ENCODE measurements at places on chromosomes 7 and 10.

- DNase-seq: no peak
Measured at GRCh38 chr10:98119891-98120290, 14.6 kb upstream of the R3HCC1L start.

DNA sequence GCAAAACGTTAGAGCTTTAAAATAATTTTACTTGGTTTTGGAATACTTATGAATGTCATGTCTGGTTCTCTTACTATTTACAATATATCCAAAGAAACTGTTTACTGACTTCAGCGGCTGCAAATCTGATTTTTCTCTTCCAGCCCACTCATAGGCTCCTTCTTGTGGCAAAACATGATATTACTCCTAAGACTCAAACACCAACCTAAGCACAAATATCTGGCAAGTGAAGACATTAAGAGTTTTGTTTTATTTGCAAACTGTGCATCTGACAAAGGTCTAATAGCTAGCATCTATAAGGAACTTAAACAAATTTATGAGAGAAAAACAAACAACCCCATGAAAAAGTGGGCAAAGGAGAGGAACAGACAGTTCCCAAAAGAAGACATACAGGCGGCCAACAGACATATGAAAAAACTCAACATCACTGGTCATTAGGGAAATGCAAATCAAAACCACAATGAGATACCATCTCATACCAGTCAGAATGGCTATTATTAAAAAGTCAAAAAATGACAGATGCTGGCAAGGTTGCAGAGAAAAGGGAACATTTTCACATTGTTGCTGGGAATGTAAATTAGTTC, 20.3 kb upstream of the GJC3 start:
- no peak for DNase-seq

- no peak for DNase-seq
Measured at GRCh38 chr7:29892231-29892630, 85.9 kb downstream of the WIPF3 start.

DNA sequence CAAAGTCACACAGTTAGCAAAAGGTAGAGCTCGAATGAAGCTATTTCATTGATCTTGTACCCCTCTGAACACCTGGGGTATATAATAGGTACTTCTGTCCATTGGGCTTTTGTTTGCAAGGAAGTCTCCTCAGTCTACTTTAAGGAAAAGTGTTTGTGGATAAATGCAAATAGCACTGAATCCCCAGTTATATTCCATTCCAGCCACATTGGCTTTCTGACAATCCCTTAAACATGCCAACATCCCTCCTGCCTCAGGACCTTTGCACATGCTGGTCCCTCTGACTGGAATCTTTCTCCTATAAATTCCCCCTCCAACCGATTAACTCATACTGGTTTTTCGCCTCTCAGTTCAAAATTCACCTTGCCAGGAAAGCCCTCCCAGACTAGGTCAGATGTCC, 17.1 kb downstream of the DUSP5 start:
- no peak for DNase-seq

DNA sequence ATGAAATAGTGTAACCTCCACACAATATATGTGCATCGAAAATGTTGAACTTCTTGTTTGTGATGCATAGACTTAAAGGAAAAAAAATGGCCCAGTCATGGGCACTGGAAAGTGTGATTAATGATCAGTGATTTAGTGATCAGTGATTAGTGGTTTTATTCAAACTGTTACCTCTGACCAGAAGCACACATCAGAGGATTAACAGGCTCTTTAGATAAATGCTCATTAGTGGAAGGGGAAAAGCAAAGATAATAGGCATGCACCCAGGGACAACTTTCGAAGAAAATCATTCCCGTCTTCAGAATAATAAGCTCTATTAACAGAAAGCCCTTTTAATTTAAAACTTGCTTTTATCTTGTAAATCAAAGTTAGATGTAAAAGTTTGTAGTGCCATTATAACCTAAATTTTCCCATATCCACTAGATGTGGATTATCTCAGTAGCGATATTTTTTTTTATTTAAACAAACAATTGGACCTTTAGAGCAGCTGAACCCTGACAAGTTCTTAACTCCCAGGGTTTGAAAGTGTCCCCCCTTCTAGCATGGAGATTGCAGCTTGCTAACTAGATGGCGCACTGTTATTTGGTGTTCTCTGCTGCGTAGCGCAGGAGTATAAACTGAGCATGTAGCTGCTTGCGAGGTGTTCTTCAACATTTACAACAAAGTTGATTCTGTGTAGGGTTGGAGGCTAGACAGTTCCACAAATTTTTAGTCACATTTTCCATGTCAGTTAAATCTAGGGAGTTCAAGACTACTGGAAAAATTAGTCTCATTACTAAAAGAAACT, at the start of gene CREB5:
Gene CREB5, plus strand, starts transcription at position 643 of the 787 bp plus-strand sequence. CDS start 397 bp downstream, outside the sequence.
- DNase-seq: no peak

DNA sequence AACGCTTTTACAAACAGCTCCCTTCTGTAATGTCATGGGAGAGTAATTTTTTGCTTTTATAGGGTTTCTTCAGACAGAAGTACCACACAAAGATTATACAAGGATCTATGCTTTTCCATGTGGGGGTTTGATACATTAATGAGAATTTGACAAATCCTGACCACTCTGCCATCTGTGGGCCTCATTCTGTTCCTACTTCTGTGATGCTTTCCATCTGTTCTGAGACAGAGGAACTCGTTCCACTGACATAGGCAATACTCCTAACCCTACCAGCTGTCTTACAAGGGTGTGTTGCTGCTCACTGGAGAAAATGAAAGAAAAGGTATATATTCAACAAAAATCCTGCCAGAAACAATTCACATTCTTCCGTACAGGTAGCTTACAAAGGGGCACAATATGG, 59.4 kb upstream of the NAMPT start:
- DNase-seq: no peak

DNA sequence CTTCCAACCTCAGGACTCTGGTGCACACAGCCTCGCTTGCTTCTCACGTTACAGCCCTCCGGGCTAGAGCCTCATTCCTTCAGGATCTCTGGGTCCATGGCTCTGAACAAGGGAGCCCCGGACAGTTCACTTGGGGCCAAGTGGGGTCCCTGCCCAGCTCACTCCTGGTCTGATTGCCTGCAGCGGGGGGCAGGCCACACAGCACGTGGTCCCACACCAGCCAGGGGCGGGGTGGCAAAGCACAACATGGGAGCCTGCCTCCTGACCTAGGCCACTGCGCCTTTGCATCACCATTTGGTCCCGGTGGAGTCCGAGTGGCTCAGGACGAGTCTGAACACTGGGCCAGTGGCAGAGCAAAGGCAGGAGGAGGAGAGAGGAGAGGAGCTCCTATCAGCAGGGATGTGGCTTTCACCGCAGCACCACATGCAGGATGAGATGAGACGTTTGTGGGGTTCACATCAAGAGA, 13.4 kb upstream of the CRYGN start:
- no peak for DNase-seq

DNA sequence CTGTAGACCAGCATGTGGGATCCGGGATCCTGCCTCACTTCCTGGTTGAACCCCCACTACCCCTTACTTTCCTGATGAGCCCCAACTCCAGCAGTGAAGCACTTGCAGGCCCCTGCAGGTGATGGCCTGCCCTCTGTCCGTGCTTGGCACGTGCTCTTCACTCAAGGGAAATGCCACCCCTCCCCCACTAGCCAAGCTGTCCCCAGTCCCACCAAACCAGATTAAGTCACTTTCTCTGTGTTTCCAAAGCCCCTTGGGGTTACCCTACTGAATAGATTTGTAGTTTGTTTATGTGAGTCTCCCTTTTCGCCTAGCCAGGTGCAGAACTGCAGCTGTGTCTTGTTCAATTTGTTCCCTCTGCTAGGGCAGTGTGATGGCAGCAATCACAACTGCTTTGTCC, 121.7 kb downstream of the WDFY4 start:
- no peak for DNase-seq

GRCh38 chr7:108442039-108442568, 14.1 kb downstream of the NRCAM start:
- no peak for DNase-seq

GRCh38 chr7:23298141-23298881, 828 bp upstream of the MALSU1 start:
- DNase-seq: no peak

DNA sequence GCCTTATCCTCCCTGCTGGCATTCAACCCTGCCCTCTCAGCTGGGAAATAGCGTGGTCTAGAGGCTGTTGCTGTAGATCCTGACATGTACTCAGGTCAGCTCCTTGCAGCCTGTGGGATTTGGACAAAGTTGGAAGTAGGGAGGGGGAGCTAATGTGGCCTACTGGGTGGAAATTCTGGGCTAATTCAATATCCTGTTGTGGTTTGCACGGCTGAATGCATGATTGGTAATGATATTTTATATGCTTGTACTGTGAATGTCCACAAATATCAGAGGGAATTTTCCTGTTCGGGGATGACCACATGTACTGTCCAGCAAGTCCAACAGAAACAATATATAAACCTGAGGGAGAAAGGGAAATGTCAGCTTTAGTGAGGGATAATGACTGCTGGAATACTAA, 22.1 kb upstream of the NPVF start:
- no peak for DNase-seq

DNA sequence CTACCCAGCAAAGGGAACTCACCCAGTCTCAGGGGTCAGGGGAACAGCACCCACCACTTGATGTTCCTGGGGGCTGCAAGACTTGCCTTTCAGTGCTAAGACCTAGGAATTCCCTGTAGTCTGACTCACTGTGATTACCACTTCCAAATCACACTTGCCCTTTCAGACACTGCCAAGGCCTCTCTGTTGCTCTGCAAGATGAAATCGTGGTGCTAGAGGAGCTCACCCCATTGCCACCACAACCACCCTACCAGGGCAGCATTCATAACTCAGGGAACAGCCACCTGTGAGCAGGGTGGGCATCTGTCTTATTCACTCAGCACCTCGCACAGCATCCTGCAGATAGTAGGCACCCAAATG, 36.5 kb downstream of the XPNPEP1 start:
- no peak for DNase-seq

- DNase-seq: no peak
Measured at GRCh38 chr7:997404-998395, 14.7 kb downstream of the CYP2W1 start.

DNA sequence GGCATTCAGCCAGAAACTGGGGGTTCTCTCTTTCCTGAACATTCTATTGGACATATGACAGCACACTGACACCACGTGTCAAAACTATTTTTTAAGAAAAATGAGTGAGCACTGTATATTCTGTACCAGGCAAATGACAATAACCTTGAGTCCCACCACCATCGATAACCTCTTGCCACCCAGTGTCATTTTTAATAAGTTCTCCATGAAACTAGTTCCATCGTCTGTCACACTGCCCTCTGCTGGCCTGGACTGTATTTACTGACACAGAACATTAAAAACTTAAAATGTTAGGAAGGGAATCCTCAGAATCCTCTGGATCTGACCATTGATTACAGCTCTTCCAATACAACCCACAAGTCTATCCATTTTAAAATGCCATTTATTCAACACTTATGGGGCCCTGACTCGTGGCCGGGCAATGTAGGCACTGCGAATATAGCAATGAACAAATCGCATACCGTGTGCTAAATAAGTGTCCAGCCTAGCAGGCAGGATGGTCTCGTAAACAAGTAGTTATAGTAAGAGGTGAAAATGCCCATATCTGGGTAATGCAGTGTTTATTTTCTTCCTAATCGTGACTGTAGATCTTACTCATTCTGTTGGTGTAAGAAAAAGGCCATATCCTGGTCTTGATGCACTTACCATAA, 35.9 kb upstream of the CACNB2 start:
- DNase-seq: no peak

- no peak for DNase-seq
Measured at GRCh38 chr7:112634107-112634506, 153.3 kb downstream of the LSMEM1 start.

GRCh38 chr7:132519936-132520335, 56.3 kb downstream of the PLXNA4 start:
- no peak for DNase-seq

- no peak for DNase-seq
Measured at GRCh38 chr7:5523052-5523711, 99.5 kb upstream of the TNRC18 start.

DNA sequence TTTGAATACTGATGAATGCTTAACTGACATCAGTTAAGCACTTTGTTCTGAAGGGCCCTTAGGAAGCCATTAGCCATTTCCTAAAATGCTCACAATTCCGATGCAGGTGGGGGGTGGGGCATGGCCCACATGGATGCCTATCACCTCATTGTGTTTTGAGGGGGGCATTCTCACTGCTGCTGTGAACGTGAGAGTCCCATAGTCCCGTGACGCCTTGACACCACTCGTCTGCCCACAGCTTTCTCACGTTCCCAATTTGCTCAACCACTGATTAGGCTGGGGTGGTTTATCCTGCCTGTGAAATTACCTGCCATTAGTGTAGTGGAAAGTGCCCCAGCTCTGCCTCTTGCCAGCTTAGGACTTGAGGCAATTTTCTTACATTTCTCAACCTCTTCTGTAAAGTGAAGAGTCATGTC, 31.9 kb downstream of the DUSP5 start:
- DNase-seq: no peak

- DNase-seq: no peak
Measured at GRCh38 chr7:46554688-46555422, 633.8 kb upstream of the IGFBP3 start.

- no peak for DNase-seq
Measured at GRCh38 chr10:99532687-99533495, at the start of gene NKX2-3. Gene NKX2-3, plus strand, starts transcription at chr10:99532942. Its CDS starts 190 bp downstream, at chr10:99533132.

GRCh38 chr7:152341039-152341913, 94.5 kb downstream of the KMT2C start:
- no peak for DNase-seq

DNA sequence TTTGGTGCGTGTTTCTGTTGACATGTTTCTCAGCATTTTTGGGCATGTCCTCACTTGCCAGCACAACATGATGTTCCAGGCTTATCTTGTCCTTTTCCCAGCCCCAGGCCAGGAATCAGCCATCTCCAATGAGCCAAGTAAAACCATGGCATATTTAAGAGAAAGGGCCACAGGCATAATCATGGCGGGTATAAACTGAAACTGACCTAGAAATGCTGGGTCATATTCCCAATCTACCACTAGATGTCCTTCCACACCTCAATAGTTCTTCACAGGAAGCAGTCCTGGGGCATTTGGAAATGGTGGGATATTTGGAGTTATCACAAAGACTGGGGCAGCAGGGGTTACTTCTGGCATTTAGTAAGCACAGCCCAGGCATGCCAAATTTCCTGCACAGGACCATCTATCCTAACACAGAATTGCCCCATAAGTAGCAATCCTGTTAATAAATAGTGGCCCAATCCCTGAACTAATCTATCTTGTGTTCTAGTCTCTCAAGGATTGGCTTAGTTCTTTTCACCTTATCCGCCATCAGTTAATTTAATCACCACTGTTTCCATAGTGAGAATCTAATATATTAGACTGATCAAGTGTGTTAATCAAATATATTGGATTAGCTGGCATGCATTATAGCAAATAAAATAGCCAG, 101.6 kb downstream of the NPSR1 start:
- no peak for DNase-seq

DNA sequence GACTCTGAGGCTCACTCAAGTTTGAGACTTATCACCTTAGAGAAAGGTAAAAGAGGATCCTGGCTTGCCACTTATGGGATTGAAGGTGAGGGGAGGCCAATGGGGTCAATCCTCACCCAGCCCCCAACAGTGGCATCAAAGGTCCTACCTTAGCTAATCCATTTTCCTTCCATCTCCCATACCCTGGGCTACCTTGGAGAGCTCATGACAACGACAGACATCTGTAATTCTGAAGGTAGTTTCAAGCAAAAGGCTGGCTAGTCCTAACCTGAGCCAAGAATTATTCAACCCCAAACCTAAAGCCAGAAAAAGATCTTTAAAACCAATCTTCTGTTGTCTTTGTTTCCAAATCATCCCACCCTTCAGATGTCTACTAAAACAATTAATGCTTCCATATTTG, 179.2 kb upstream of the GHITM start:
- DNase-seq: no peak

GRCh38 chr10:11249152-11249807, 231.6 kb downstream of the CELF2 start:
- DNase-seq: no peak

GRCh38 chr7:92205987-92206386, 27.0 kb upstream of the LRRD1 start:
- no peak for DNase-seq
